ENCODE measurements at places on chromosomes 13 and 19.
A peak's percentile ranks its signal among the peaks of the same experiment; 100 is the strongest.

GRCh38 chr19:49470615-49470978 lies 3.4 kb upstream of the FLT3LG start:
- DNase-seq: no peak

DNA sequence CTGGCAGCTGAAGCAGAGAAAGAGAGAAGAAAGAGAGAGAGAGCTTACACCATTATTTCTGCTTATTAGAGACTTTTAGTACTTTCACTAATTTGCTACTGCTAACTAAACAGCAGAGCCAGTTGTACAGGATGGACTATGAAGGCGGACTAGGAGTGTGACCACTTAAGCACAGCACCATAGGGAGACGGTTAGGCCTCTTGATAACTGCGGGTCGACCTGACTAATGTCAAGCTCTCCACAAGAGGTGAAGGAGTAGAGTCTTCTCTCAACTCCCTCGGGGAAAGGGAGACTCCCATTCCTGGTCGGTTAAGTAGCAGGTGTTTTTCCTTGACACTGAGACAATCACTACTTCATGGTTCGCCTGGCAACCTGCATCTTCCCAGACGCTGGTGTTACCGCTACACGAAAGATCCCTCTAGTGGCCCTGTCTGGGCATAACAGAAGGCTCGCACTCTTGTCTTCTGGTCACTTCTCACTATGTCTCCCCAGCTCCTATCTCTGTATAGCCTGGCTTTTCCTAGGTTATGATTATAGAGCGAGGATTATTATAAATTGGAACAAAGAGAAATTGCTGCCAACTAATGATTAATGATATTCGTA lies 5.3 kb upstream of the PSG7 start:
- DNase-seq: peak; percentile 2

DNA sequence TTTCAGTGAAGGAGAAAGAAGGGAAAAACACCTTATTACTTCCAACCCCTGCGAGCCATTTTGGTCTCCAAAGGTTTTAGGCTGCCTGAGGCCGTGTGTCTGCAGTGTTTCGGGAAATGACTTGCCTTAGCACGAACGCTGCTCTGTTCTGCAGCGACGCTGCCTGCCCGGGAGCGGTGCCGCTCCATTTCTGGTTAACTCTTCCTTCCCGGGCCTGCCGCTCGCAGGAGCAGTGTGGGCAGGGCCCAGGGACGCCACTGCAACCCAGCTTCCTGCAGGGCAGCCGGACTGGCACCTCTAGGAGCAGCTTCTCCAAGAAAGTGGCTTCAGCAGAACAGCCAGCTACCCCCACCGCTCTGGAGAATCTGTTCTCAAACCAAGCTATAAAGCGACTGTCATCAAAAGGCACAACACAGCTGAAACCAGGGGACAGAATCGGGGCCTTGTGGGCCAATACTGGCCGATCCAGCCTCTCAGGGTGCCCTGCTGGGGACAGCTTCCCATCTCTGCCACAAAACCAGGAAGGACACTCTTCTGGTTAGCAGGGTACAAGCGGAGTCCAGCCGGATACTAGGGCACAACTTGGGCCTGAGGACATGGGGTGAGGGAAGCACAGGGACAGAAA lies 72.2 kb downstream of the KCTD15 start:
- DNase-seq: no peak

DNA sequence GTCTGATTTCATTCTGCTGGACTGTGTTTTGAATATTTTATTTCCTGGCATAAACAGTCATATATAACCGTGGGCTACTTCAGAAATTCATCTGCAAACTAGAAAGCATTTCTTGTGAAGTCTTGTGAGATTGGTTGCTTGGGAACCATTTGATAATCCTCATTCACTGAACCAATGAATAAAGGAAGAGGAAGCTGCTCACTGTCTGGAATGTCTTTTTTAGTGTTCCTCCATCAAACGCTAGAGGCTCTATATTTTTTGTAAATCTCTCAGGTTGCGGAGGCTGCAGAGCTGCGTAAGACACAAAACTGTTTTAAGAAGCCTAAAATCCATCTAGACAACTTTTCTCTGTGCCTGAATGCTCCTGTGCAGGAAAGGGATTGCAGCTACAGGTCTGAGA lies 18.7 kb upstream of the GPR12 start:
- DNase-seq: no peak

- no peak for DNase-seq
These were observed 181.1 kb downstream of the TSHZ3 start for GRCh38 chr19:31168106-31168625.

DNA sequence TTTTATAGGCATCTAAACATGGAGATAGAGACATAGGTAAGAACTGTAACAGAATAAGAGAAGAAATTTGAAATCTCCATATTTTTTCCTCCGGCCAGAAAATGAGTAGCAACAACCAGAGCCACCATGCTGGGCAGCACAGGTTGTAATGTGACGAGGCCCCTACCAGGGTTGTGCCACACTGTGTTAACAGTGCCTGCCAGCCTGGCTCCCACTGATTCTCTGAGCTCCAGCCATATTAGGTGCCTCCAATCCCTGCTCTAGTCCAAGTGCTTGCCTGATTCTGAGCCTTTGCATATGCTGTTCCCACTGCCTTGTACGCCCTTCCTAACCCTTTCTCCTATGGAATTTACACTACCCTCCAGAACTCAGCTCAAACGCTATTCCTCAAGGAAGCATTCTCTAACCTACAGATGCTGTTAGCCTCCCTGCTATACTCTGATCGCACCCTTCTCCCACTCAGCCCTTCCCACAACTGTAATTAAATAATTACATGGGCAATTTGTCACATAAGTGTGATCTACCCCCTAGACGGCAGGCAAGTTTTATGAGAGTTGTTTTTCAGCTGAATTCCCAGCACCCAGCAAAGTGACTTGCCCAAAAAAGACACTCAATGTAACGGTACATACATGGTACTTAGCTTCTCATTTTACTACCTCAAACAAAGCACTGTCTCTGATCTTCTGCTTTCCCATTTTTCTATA lies 37.6 kb upstream of the STARD13 start:
- DNase-seq: no peak

DNA sequence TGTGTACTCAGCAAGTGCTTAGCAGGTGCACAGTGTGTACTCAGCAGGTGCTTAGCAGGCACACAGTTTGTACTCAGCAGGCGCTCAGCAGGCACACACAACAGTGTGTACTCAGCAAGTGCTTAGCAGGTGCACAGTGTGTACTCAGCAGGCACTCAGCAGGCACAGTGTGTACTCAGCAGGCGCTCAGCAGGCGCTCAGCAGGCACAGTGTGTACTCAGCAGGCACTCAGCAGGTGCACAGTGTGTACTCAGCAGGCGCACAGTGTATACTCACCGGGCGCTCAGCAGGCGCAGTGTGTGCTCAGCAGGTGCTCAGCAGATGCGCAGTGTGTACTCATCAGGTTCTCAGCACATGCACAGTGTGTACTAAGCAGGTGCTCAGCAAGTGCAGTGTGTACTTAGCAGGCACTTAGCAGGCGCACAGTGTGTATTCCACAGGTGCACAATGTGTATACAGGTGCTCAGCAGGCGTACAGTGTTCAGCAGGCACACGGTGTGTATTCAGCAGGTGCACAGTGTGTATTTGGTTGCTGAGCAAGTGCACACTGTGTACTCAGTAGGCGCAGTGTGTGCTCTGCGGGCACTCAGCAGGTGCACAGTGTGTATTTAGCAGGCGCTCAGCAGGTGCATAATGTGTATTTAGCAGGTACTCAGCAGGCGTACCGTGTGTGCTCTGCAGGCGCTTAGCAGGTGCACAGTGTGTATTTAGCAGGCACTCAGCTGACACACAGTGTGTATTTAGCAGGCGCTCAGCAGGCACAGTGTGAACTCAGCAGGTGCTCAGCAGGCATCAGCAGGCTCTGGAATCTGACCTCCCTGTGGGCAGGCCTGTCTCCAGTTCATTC lies 15.1 kb downstream of the CRTC1 start:
- DNase-seq: no peak

- DNase-seq: no peak
These were observed 20.6 kb downstream of the FFAR2 start for GRCh38 chr19:35468637-35469036.

DNA sequence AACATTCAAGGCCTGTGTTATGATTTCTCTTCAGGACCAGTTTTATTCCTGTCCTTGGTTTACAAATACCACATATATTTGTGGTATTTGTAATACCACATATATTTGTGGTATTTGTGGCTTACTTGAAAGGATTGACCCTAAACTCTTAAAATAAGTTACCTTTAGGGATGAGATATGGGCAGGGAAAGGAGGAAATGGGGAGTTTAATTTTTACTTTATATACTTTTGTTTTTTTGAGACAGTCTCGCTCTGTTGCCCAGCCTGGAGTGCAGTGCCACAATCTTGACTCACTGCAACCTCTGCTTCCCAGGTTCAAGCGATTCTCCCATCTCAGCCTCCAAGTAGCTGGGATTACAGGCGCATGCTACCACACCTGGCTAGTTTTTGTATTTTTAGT lies 2.3 kb upstream of the TGDS start:
- DNase-seq: no peak

DNA sequence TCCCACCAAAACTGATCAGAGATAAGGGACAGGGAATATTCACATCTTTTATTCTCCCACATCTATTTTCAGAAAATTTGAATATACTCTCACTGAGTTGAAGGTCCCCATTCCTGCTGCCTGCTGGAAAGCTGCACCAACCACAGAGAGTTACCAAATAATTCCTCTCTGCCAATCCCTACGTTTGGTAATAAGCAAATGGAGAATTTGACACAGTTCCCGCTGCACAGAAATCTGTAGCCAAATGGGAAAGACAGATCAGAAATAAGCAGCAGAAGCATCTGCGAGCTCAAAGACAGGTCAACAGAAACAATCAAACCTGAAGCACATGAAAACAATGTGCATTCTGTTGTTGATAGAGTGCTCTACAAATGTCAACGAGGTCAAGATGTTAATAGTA lies 9.9 kb downstream of the ZNF112 start:
- no peak for DNase-seq

GRCh38 chr13:112655913-112656312 lies 33.9 kb upstream of the ATP11A start:
- no peak for DNase-seq

DNA sequence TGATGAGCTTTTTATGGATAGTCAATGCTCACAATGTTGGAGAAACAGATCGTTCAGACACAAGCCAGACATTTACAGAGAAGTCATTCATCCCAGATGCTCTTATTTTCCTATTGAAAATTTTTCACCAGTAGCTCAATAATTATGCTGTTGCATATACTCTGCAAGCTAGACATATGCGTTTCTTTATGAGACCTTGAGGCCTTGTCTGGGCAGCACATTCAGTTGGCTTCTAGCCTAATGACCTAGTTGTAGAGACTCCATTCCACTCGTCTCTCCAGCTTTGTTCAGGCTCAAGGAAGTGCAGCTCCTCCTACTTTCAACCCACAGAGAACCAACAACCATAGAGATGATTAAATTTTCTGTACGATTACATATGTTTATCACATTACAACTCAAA lies 237.7 kb downstream of the MZT1 start:
- DNase-seq: no peak

- DNase-seq: no peak
These were observed 1.4 kb downstream of the UHRF1 start for GRCh38 chr19:4910594-4911281.

- DNase-seq: no peak
These were observed 17.4 kb downstream of the RB1 start for GRCh38 chr13:48320891-48321510.

- DNase-seq: no peak
These were observed 3.5 kb upstream of the OBI1 start for GRCh38 chr13:78662467-78662866.

- peak; percentile 45 for DNase-seq
These were observed 20.0 kb downstream of the TICAM1 start for GRCh38 chr19:4811328-4812131.

GRCh38 chr19:39754971-39755370 lies 17.1 kb upstream of the CLC start:
- no peak for DNase-seq

DNA sequence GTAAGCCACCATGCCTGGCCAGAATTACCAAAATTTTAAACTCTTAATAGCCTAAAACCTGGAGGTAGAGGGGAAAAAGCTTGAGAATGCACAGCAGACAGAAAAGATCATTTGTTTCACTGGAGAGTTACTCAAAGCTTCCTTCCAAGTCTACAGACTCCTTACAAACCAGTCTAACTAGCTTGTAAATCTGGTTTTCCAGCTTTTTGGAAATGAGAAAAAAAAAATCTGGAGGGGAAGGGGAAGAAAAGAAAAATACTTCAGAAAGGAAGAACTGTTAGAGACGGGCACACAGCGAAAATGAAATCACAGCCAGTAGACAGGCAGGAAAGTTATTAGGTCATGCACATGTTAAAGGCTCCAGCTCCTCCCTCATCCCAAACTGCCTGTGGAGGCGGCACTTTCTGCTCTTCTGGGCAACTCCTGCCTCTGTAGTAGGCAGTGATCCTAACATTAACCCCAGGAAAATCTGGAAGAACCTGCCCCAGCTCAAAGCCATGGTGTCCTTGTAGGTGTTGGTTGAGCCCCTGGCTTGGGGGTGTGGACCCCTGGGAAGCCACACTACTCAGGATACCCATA lies 17.3 kb downstream of the PARP4 start:
- no peak for DNase-seq

DNA sequence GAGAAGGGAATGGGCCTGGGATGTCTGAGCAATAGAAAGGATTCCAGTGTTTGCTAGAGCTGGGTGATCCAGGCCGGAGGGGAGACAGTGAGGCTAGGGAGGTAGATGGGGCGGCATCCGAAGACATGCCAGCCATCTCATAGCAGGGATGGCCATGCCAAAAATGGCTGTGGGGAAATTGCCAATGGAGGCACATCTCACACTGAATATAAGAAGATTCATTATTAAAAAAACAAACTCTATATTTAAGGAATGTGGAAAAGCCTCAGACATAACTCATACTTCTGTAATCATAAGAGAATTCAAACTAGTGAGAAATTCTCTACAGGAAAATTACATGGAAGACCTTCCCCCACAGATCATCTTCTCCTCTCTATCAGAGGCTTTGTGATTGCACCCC lies 289.2 kb downstream of the FGF9 start:
- no peak for DNase-seq

DNA sequence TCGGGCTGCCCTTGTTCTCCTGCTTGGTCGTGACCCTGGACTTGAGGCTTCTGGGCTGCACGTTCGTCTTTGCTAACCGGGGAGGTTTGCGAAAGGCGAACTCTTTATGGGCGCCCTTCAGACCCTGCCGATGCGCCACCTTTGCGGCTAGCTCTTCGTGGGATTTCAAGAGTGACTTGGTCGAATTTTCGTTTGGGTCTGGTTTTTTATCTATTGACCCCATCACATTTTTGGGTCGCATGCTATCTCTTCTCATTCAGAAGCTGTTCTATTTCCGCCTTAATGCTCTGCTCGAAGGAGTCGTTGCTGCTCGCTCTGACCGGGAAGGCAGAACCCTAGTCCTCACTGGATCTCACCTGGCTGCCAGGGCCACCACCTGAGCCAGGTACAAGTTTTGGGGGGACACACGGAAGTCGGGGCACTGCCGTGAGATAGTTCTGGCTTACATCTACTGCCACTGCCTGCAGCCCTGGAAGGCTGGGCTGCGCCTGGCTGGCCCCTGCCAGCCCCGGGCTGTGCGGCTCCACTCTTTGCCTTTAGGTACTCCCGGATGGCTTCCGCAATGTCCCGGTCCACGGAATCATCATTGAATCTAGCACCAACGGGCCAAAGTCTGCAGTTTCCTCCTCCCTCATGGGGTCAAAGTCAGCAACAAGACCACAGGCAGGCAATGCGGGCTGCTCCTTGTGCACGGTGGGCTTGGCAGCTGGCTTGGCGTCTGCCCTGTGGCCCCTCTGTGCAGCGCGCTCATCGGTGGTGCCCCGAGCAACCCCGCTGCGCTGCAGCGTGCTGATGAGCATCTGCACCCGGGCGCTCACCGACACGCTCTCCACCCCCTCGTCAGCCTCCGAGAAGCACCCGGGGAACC lies 16.2 kb downstream of the RB1 start:
- no peak for DNase-seq

- DNase-seq: no peak
These were observed 9.0 kb upstream of the MYDGF start for GRCh38 chr19:4678881-4679790.

Data from SHP77 (cell line).